Smooth muscle cell of bladder (primary cell): ENCODE measurements at places on chromosomes 6 and 20. TPM values are rescaled to one million over a fixed set of nuclear protein-coding genes. Genes with fewer than 3 reads are reported as not detected.

Gene CLPSL2
- total RNA-seq = not detected in 2 replicates

Gene SGK1
- total RNA-seq = 177 and 278 TPM in 2 replicates

Gene FAM50B
- 5.0 and 9.4 TPM in 2 replicates for total RNA-seq

Gene MDN1
- total RNA-seq = 14.6 and 20.2 TPM in 2 replicates

Gene ZNF512B
- total RNA-seq = 4.7 and 6.1 TPM in 2 replicates

Gene C20orf96
- total RNA-seq = 2.4 and 2.6 TPM in 2 replicates

Gene EFCAB8
- total RNA-seq = 0.28 TPM in 2 replicates

Gene C6orf118
- not detected in 2 replicates for total RNA-seq

Gene OPRL1
- 1.6 and 1.9 TPM in 2 replicates for total RNA-seq

Gene RIPPLY2
- total RNA-seq = 0.28 TPM in 1 of 2 replicates, not detected in the other

Gene AP5S1
- total RNA-seq = 13.5 and 15.9 TPM in 2 replicates

Gene ZC2HC1B
- not detected in 2 replicates for total RNA-seq

Gene WFDC10B
- 0.14 TPM in 1 of 2 replicates, not detected in the other for total RNA-seq

Gene EYA4
- total RNA-seq = 16.6 and 16.8 TPM in 2 replicates

Gene MAK
- total RNA-seq = not detected in 2 replicates

Gene CCDC170
- total RNA-seq = 2.6 and 3.1 TPM in 2 replicates

Gene MMUT
- 16.1 and 17.9 TPM in 2 replicates for total RNA-seq

Gene ZNF831
- not detected in 2 replicates for total RNA-seq

Gene SEL1L2
- total RNA-seq = not detected in 2 replicates

Gene THBD
- total RNA-seq = 1.00 and 1.2 TPM in 2 replicates

Gene PTCRA
- not detected in 2 replicates for total RNA-seq

Gene CRISP2
- not detected in 2 replicates for total RNA-seq

Gene VSTM2L
- 0.85 and 1.1 TPM in 2 replicates for total RNA-seq

Gene SLC52A3
- total RNA-seq = not detected in 2 replicates

Gene ADA
- 5.3 and 14.7 TPM in 2 replicates for total RNA-seq

Gene GLP1R
- total RNA-seq = not detected in 2 replicates

Gene TMC2
- 0.18 TPM in 1 of 2 replicates, not detected in the other for total RNA-seq

Gene SYNDIG1
- 1.1 and 1.9 TPM in 2 replicates for total RNA-seq

Gene BPIFA1
- total RNA-seq = not detected in 2 replicates

Gene GRIK2
- total RNA-seq = 1.3 and 3.5 TPM in 2 replicates

Gene GSTA3
- total RNA-seq = not detected in 2 replicates

Gene LYRM4
- 19.6 and 20.7 TPM in 2 replicates for total RNA-seq

Gene KIFC1
- total RNA-seq = 1.3 and 1.4 TPM in 2 replicates

Gene VARS2
- total RNA-seq = 9.8 and 15.5 TPM in 2 replicates

Gene FNDC11
- 0.46 and 0.57 TPM in 2 replicates for total RNA-seq

Gene DUSP15
- 0.14 TPM in 1 of 2 replicates, not detected in the other for total RNA-seq

Gene TENT5A
- 47.5 and 125 TPM in 2 replicates for total RNA-seq

Gene MLIP
- total RNA-seq = not detected in 2 replicates

Gene FKBP1C
- total RNA-seq = 0.46 and 0.57 TPM in 2 replicates

Gene PROCR
- total RNA-seq = 50.8 and 120 TPM in 2 replicates

Gene HAO1
- total RNA-seq = not detected in 2 replicates

Gene PTK6
- total RNA-seq = under 0.01 and 0.09 TPM in 2 replicates

Gene SLC35B3
- 21.2 and 22.1 TPM in 2 replicates for total RNA-seq

Gene BAK1
- total RNA-seq = 9.4 and 11.1 TPM in 2 replicates

Gene DDRGK1
- 35.7 and 45.4 TPM in 2 replicates for total RNA-seq

Gene TP53TG5
- under 0.01 TPM in 1 of 2 replicates, not detected in the other for total RNA-seq

Gene TRDN
- not detected in 2 replicates for total RNA-seq

Gene SPATA25
- total RNA-seq = 1.3 and 1.9 TPM in 2 replicates

Gene SAMD5
- total RNA-seq = 0.43 and 0.92 TPM in 2 replicates

Gene SLC13A3
- 2.7 and 4.9 TPM in 2 replicates for total RNA-seq

Gene IL17A
- not detected in 2 replicates for total RNA-seq

Gene SAMHD1
- 25.1 and 39.1 TPM in 2 replicates for total RNA-seq

Gene CAGE1
- 0.09 and 0.14 TPM in 2 replicates for total RNA-seq

Gene RNF182
- total RNA-seq = 0.18 and 0.28 TPM in 2 replicates

Gene OR2H2
- not detected in 2 replicates for total RNA-seq

Gene LY6G6F
- not detected in 2 replicates for total RNA-seq

Gene ZNF391
- total RNA-seq = 0.85 and 0.92 TPM in 2 replicates

Gene COL21A1
- 2.0 and 6.7 TPM in 2 replicates for total RNA-seq
